ENCODE measurements at places on chromosomes 7 and 10.

DNA sequence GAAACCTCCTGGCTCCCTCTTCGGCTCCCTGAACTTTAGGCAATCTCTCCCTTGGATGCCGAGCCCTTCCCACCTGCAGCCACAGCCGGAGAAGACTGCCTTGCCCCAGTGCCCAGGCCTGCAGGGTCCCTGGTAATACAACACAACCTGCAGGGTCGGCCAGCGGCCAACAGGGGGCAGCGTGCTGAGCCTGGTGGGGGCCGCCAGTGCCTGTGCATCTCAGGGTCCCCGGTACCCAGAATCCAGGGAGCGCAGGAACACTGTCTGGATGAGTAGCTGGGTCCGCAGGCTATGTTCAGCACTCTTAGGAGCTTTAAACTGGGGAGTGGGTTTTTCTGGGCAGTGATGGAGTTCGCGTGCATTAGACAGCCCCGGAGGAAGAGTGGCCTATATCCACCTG is 17.5 kb upstream of the C10orf71 start:
- no peak for DNase-seq

DNA sequence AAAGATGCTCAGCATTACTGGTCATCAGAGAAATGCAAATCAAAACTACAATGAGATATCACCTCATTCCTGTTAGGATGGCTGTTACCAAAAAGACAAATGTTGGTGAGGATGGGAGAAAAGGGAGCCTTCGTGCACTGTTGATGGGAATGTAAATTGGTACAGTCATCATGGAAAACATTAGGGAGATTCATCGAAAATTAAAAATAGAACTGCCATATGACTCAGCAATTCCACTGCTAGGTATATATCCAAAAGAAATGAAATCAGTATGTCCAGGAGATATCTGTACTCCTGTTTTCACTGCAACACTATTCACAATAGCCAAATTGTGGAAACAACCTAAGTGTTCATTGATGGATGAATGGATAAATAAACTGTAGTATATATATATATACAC is 228.1 kb downstream of the ACTR3B start:
- DNase-seq: no peak

- no peak for DNase-seq
These were observed 85.4 kb downstream of the SIRT1 start for GRCh38 chr10:67969875-67970274.

DNA sequence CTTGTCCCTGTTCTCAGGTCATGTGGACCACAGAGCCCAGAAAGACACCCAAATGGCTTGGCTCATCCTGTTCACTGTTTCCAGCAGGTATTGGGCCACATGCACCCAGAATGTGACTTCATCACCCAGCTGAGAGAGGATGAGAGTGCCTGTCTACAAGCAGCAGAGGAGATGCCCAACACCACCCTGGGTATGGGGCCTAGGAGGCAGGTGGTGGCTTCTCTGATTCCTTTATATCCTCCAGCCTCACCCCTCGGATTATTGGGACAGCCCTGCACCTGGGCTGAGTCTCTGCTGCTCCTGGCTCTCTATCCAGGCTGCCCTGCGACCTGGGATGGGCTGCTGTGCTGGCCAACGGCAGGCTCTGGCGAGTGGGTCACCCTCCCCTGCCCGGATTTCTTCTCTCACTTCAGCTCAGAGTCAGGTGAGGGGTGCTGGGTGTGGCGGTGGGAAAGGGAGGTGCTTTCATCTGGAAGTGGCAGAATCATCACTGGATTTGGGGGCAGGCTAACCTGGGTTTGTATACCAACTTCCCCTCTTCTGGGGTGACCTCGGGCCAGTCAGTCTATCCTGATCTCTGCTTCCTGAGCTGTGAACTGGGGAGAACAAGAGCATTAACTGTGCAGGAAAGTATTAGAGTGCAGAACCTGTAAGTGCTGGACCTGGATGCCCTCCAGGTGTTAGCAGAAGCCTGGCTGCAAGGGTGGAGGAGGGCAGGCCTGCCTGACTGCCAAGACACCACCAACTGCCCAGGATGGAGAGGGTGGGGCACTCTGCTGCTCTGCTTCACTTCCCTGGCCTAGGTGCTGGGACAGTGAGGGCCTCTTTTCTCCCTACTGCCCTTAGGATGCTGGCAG is 5.2 kb downstream of the GHRHR start:
- DNase-seq: no peak

GRCh38 chr7:45927721-45928120 is 6.6 kb upstream of the IGFBP3 start:
- DNase-seq: no peak

- no peak for DNase-seq
These were observed 292.4 kb downstream of the GATA3 start for GRCh38 chr10:8346861-8347260.

GRCh38 chr7:156903232-156903909 is 10.4 kb upstream of the LMBR1 start:
- DNase-seq: no peak

DNA sequence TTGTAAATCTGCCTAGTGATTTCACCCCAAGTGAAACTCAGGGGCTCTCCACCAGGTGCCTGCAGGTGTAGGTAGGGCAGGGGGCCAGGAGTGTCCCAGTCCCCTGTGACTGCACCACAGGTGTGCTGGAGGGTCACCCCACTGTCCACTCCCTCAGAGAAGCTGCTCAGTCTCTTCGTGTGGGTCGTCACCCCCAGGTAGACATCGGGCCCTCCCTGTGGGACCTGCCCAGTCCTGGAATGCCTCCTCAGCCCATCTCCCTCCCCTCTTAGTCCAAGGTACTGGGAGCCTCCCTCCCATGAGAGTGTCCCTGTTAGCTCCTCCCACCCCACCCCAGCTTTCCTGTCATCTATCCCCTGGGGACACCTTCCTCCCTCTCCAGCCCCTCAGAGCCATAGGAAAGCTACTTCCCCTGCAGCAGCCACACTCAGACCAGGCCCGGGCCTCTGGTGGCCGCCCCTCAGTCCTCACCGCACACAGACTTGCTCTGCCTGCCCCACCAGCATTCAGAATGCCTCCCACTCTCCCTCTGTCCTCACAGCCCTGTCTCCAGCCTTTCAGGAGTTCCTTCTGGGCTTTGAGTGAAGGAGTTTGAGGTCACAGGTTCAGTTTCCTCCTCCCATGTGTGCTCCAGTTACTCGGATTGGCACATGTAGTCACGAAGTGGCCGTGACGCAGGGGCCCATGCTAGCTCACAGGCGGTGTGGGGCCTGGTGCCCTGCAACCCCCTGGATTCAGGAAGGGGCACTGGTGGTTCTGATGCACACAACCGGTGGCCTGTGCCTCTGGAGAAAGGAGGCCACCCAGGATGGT is 5.1 kb downstream of the ALOX5 start:
- DNase-seq: no peak

DNA sequence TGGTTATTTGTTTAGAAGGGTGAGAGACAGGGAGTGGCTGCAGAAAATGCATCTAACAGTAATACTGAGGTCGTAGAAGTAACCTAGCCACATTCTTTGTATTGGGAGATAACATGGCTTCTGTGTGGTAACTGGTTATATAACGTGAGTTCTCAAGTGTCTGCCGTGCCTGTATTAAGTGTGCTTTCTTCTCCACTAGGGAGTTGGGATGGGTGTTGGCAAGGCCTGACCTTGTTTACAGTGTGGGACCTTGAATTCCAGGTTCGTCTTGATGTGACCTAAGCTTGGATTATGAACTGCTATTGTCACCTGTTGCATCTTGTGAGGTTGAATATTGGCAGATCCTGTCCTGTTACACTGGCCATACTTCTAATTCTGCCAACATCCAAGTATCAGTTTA is 145.3 kb upstream of the NAMPT start:
- no peak for DNase-seq

DNA sequence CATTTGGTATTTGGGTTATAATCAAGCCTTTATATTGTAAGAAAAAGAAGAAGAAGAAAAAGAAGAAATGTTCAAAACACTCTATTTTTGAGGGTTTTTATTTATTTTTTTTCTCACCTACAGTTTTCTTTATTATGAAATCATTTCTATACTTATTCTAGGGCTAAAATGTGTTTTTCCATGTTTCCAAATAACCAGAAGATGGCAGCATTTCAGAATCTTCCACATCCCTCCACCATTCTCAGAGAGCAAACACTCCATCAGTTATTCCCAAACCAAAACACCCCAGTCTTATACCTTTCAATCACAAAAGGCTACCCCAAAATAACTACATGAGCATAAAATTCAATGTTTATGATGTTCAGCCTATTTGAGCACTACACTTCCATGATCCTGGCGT is 38.7 kb upstream of the PPP1R17 start:
- DNase-seq: no peak
